Stimulated activated CD4-positive, alpha-beta T cell treated with anti-CD3 and anti-CD28 coated beads, Interleukin-15, amount 100 ng/mL, for 1 hour (primary cell): ENCODE measurements at places on chromosomes 11 and 22.

GRCh38 chr11:131962818-131963217 lies 592.4 kb downstream of the NTM start:
- DNase-seq = no peak

- DNase-seq = no peak
Measured at GRCh38 chr11:2328656-2329354, 27.0 kb downstream of the TSPAN32 start.

DNA sequence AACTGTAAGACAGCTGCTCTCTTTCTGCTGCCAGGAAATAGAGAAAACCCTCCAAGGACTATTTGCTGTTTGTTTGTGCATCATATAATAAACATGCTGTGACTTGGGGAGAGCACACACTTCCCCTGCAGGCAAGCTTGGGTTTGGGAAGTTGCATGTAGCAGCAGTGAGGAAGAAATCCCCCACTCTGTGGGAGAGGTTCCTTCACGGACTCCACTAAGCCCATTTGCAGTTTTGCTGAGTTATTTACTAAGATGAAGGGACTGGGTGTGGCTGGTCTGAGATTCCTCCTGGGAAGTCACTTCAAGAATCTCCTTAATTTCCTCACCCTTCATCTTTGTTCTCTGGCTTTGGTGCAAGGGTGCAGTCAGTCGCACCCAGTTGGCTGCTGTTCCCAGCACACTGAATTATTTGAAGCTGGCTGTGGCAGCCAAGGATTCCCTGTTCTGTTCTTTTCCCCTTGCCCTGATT lies 104.9 kb downstream of the ARFGAP2 start:
- DNase-seq = no peak

DNA sequence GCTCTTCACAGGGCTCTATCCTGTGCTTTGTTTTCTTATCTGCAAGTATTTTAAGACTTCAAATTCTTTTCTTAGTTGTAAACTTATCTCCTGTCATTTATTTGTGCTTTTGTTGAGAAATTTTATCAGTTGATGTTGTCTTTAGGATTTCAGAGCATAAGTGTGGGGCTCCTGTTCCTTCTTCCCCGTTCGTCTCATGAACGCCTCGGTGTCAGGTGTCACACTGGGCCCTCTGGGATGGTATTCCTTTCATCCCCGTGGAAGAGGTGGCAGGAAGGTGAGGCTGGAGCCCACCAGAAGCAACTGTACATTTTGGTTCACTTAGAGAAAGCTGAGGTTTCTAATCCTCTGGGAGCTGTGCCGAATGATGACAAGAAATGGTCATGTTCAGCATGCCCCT lies 17.9 kb downstream of the NADSYN1 start:
- no peak for DNase-seq
